Stimulated activated CD4-positive, alpha-beta T cell treated with anti-CD3 and anti-CD28 coated beads, TNF-alpha, amount 100 ng/mL, for 48 hours (primary cell): ENCODE measurements at places on chromosomes 16 and 17.

DNA sequence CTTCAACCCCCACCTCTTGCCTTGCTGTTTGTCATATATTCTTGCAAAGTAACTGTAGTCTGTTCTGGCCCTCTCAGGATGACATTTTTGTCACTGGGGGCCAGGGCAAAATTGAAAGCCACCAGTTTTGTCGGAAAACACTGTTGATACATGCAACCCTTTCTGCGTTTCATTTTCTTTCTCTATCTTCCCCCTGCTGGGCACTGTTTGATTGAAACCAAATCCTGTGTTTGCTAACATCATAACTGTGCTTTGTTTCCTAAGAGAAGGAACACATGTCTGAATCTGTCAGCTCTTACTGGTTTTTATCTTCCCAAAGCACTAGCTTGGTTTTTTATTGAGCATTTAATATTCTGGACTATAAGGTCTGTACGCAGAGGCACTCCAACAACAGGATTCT lies 11.7 kb upstream of the CPPED1 start:
- DNase-seq, result no peak

DNA sequence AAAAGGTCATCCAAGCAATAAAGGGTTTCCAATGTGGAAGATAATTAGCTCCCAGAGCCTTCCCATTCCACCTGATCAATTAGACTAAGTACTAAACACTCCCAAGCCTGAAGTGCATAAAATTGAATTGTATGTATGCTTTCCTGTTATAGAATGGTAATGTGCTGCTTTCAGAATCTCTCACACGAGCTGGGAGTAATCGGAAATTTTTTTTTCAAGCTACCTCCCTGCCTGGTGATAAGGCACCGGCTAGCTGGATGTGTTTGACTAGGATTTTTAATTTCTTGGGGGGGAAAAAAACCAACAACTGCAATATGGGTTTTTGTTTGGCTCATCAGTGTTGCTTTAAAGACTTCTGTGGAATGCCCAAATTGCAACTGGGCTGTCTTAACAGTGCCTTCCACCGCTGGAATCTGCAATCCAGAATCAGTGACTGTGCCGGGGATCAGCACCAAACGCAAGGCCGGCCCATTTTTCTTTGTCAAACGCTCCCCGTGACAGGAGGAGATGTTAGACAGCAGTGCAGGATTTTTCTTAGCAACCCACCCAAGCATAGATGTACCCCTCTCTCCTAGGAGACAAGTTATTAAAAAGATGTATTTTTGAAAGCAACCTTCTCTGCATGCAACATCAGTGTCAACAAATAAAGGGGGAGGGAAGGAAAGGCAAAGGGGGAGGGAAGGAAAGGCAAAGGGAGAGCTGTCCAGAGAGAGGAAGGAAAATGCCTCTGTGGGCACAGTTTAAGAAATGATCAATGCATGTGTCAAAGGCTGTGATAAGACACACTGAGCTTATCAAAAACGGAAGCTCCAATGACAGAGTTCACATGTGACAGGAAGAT lies 387.2 kb downstream of the NPIPA8 start:
- DNase-seq, result no peak

GRCh38 chr17:36468903-36469635 lies 17.4 kb upstream of the ZNHIT3 start:
- no peak for DNase-seq

DNA sequence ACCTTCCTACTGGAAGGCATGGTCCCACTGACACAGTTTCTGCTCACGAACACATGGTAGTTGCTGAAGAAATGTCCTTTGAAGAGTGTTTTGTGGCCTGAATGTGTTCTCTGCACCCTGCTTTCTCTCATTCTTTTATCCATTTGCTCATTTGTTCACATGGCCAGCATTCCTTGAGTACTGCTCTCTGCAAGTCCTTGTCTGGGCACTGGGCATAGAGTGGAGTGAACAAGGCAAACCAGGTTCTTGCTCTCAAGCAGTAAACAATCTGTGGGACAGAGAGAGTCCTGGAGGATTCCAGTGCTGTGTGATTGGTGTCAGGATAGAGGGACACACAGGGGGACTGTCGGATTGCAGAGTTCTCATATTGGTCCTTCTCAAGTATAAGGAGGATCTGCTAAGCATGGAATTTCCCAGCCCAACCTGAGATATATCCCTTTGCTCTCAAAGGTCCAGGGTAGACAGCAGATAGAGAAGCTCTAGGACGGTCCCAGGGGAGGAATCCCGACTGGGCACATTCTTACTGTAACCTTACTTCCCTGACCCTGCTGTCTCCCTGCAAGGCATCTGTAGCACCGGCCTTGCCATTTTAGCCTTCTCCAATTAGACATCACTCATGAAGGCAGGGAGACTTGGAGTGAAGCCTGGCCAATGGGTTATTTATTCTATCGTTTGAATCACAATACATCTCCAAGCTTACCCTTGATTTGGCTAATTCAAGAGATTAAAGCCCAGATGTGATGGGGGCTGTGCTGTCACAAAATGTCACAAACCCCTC lies 32.3 kb downstream of the ARL4D start:
- no peak for DNase-seq

GRCh38 chr17:71441098-71441497 lies 679.7 kb upstream of the SOX9 start:
- DNase-seq, result no peak

- DNase-seq, result no peak
Measured at GRCh38 chr16:78773291-78773702, 673.8 kb downstream of the WWOX start.

DNA sequence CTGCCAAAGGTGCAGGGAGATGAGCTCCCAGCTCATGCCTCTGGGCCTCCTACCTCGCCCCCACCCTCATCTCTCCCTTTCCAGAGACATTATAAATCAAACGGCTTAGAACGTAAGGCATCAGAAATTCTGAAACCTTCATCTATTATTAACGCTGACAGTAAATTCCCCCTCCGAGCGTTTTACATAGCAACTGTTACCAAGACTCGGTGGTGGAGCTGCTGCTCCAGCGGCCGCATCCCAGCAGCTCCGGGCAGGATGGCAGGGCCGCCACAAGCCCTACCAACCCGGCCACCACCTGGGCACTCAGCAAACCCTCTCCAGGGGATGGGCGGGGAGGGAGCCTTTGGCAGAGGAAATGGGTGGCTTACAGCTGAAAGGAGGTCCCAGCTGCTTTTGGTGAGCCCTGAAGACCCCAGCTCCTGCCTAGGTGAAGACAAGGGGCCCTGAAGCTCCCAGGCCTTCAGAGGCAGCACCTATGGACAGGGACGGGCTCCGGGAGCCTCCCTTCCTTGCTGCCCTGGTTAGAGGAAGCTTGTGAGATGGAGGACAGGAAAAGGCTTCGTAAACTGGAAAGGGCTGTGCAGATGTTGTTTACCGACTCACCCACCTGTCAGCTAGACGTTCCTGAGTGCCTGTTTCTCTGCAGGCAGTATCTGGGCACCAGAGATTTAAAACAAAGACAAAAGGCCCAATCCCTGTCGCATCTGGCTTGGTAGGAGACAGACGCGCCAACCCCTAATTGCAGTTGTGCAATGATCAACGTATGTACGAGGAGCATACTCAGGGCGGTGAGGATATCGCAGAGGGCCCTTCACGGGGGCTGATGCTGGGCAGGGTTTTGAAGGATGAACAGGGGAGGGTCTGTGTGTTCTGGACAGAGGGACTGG lies 76.9 kb downstream of the RAI1 start:
- no peak for DNase-seq

DNA sequence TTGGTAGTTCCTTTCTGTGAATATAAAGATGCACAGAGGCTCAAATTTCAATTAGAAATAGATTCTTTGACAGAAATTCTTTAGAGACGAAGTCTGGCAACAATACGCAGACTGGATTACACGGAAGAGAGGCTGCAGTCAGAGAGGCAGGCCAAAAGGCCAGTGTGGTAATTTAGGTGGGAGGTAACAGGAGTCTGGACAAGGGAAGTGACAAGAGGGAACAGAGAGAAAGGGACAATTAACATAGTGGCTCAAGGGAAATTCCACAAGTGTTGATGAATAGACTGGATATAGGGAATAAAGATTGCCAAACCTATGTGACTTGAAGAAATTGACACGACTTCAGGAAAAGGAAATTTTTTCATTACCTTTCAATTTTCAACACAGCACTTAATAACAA lies 54.6 kb downstream of the STX8 start:
- DNase-seq, result no peak

DNA sequence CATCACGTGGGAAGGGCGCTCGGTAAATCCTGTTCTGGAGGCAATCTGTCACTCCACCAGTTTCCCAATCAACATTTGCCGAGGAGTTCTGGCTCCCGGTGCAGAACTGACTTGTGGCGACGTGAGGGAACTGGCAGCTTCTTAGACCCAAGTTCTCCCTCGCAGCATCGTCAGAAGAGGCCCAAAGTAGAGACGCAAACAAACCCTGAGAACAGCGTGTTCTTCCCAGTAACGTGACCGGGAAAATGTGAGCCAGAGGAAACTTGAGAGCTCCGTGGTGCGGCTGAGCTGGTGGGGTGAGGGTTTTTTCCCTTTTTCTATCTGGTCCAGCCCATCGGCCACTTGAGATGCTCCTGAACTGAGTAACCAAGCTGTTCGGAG lies 158.9 kb upstream of the CACNG5 start:
- DNase-seq, result no peak

DNA sequence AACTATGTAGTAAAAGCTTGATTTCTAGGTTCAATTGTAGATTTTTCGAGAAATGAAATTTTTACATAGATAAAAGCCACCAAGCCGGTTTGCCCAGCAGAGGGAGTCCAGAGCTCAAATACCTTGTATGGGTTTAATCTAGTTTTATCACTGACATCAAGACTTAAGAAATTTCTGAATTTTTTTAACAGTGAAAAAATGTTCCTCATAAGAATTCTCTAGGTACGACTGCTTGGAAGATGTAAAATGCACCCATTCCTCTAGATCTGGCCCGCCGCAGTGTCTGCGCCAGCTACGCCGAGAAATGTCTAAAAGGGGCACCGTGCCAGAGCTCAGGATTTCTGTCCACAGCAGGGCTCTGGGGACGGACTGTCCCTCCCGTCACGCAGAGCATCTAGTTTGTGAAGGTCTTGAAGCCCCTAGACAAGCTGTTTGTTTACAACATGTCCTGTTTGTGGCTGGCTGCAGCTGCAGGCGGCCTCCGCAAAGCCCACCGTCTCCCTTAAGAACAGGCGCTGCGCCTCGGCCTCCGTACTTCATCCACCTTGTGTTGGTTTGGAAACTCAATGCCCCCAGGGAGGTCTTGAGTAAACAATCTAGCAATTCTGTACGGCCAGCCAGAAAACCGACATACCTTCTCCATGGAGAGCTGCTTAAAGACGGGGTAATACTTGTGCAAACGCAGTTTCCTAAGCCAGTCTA lies 24.8 kb downstream of the MAP1LC3B start:
- no peak for DNase-seq

- no peak for DNase-seq
Measured at GRCh38 chr16:85401370-85401916, 211.7 kb upstream of the GSE1 start.

GRCh38 chr16:28064706-28065249 lies 1.3 kb upstream of the GSG1L start:
- DNase-seq, result no peak

GRCh38 chr17:83079766-83080578 lies 563 bp downstream of the METRNL start:
- DNase-seq, result no peak

- DNase-seq, result no peak
Measured at GRCh38 chr17:1566505-1567199, 4.1 kb upstream of the PITPNA start.

GRCh38 chr16:73711406-73712080 lies 585.1 kb upstream of the PSMD7 start:
- no peak for DNase-seq

GRCh38 chr17:56603486-56604238 lies 10.2 kb downstream of the NOG start:
- no peak for DNase-seq

DNA sequence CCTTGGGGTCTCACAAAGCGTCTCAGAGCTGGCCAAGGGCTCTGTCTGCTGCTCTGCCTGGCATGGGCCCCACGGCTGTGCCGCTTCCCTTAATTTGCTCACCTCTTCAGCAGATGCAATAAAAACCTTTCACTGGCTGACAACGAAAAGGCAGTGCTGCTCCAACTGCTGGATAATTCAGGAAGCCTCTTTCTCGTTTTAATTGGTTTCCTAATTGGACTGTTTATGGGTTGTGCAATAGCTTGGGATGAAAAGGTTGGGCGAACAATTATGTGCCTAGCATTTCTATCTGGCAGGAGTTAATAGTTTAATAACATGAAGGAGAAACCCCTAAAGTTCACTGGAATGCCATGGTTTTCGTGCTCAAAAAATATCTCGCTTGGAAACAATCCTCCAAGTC lies 234.1 kb upstream of the IRX5 start:
- DNase-seq, result no peak

DNA sequence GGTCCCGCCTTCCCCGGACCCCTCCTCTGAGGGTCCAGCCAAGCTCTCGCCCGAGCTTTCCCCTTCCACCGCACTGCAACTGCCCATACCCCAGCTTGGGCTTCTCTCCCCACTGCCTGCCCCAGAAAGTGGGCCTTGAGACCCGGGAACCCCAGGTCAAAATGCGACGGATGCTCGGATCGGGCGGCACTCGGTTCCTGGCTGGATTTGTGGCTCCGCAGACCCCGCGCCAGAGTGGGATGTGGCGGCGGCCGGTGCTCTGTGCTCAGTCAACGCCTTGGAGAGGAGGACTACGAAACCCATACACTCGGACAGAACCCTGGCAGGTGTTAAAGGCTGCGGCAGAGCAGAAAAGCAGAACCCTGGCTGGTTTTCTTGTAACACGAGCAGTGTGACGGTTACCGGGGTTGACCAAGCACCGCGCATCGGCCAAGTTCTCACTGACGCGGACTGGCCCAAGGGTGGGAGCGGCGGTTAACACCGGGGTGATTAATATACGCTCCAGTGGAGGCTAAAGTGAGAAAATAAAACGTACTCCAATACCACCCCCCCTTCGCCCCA lies 885 bp upstream of the SLFN13 start:
- no peak for DNase-seq

DNA sequence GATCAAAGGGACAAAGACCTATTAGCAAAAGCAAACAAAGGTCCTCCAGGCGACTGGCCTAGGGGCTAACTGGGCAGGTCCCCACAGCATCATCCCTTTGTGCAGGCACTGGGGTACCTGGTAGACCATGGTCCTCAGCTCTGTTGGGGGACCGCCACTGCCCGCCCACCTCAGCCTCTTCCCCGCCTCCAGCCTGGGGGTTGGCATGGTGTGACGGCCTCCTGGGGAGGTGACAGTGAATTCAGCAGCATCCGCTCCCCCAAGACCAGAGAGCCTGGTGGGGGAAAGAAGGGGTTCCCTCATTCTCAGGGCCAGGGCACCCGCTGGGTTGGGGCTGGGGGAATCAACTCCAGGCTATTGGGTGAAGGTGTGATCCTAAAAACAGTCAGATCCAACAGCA lies 38.7 kb upstream of the DNAH9 start:
- DNase-seq, result no peak
